ENCODE measurements at places on chromosomes 11 and 22.

GRCh38 chr22:46866591-46866990 is 104.1 kb downstream of the TBC1D22A start:
- no peak for DNase-seq

DNA sequence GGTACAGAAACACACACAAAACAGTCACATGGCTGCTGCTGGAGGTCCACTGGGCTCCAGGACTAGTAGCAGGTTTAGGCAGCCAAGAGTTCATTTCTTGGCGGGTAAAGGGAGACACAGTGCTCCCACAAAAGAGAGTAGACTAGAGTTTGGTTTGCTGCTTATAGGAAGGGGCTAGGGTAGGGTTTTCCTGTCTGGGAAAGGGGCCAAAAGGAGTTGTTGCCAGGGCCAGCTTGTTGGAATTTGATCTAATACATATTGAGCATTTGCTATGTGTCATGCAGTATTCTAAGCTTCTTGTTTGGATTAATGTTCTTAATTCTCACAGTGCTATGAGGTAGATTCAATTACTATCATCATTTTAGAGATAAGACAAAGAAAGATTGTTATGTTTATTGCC is 195.1 kb upstream of the PLET1 start:
- DNase-seq = no peak

DNA sequence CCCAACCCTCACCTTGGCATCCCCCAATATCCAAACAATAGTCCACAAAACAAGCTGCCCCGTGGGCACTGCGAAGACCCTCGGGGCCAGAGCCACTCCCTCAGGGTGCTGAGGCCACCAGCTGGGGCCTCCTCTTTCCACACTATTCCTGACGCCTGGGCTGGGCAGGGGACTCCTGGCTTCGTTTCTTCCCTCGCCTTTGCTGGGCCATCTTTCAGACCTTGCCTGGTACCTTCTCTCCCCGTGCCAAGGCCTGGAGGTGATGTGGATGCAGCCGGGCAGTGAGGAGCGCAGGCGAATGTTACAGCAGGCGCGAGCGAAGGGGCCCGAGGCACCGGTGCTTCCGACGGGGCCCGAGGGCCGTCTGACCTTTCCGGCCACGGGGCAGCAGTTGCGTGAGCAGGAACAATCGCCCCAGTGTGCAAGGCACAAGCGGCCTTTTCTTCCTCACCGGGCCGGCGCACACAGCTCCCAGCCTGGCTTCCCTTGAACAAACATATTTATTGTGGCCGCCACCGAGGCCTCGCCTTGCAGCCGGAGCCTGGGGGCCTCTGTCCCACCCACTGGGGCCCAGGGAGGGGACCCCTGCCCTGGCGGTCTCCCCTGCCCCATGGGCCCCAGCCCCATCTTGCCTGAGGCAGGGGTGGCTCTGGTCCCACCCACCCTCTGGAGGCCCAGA is 32.6 kb upstream of the KCNQ1OT1 start:
- DNase-seq = no peak

DNA sequence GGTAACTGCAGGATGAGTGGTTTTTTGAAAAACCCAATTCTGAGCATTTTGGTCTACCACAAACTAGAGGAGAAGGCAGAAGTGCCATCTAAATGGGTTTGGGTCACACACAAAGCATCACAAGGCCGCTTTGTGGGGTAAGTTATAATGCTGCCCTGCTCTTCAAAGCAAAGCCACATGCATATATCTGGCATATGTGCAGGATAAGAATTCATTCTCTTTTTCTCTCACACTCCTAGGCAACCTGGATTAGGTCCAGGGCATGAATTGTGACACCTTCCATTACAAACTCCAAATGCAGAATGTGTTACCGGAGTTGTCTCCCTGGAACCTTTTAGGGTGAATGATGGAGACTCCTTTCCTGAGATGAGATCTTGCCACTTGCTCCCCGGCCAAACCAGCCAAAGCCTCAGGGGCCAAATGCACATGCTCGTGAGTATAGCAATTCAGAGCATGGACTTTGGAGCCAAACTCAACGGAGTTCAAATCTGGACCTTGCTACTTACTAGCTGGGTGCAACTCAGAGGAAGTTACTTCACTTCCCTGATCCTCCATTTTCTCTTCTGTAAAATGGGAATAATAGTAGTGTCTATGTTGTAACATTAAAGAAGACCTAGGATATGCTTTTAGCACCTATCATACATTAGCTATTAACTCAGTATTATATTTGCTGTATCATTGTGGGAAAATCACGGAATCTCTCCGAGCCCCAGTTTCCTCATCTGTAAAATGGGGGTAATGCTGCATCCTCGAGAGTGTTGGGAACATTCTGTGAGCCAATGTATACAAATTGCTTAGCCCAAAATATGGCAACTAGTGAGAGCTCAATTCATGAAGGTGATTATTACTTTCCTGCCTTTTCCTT is 96.6 kb downstream of the COMMD9 start:
- DNase-seq = no peak

DNA sequence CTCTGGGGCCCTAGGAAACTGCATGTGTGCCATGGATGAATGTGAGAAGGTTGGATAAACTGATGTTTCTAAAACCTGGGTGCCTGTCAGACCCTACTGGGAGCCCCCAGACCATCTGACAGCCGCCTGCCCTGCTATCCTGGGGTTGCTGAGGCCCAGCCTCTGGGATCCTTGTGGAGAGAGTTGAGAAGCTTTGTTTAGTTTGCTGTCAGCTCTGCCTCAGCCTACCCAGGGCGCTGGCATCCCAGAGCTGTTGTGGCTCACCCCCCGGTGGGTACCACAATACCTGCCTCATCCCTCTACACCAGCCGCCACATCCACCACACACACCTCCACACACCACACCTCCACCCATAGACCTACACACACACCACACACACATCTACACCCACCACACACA is 38.5 kb upstream of the HMOX1 start:
- DNase-seq = no peak

DNA sequence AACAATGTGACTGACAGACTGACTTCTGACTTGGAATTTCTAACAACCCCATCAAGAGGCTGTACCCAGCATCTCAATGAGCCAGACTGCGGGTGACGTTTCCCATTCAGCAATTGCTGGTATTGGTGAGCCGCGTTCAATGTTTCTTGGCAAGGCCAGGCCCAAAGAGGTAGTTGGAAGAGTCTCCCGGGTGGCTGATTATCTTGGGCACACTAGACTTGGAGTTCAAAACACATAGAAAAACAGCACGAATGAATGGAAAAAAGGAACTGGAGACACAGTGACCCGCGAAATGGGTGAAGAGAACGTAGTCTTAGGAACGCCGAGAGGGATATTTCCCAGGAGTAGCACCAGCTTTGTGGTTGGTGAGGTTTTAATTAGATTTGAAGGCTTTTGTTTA is 115.7 kb downstream of the RPS6KA4 start:
- no peak for DNase-seq

GRCh38 chr11:38138972-38139371 is 1540.9 kb upstream of the RAG2 start:
- no peak for DNase-seq

DNA sequence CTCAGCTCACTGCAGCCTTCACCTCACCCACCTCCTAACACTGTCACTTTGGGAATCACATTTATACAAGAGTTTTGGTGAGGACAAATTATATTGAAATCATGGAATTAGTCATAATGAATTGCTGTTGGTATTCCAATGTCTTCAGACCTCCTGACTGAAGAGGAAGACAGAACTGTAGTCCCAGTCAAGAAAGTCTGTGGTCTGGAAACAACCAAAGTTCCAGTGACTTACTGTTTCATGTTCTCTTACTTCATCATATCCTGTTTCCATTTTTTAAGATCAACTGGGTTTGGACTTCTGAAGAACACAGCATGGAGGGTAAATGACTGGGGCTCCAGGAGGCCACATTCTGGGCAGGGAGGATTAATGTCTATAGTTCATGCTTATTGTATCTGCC is 43.0 kb upstream of the HIPK3 start:
- DNase-seq = no peak

DNA sequence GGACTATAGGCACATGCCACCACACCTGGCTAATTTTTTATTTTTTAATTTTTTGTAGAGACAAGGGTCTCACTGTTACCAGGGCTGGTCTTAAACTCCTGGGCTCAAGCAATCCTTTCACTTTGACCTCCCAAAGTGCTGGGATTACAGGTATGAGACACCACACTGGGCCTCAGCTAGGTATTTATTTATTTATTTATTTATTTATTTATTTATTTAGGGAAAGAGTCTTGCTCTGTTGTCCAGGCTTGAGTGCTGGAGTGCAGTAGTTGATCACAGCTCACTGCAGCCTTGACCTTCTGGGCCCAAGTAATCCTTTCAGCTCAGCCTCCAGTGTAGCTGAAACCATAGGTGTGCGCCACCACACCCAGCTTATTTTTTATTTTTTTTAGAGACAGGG is 43.2 kb downstream of the HORMAD2 start:
- DNase-seq = no peak

- no peak for DNase-seq
These were observed 135.6 kb upstream of the ZC3H12C start for GRCh38 chr11:109957601-109958000.

GRCh38 chr11:3854660-3854976 is 846 bp upstream of the STIM1 start:
- DNase-seq = no peak

- no peak for DNase-seq
These were observed 8.2 kb downstream of the CREB3L1 start for GRCh38 chr11:46285594-46286033.

DNA sequence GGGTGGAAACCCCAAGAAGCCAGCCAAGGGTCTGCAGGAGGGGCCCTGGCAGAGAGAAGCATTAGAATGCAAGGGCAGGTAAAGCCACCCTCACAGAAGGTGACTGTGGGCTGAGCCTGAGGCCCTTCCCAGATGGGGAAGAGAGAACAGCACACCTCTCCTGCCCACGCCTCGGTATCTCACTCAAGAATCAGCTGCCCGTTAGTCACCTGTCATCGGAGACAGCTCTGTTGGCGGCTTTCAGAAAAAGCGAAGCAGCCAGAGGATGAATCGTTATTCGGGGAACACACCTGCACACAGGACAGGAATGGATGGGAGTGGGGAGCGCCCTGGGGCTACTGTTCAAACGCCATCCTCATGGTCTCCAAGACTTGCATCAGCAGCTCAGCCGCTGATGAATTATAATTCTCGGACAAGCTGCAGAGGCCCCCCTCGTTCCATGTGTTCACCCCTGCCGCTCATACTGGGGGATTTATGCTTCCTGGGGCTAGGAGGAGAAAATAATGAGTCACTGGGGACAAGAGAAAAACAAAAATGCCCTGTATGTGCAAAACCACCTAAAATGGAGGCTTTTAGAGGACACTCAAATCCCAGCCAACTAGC is 21.6 kb upstream of the TMA7B start:
- no peak for DNase-seq

DNA sequence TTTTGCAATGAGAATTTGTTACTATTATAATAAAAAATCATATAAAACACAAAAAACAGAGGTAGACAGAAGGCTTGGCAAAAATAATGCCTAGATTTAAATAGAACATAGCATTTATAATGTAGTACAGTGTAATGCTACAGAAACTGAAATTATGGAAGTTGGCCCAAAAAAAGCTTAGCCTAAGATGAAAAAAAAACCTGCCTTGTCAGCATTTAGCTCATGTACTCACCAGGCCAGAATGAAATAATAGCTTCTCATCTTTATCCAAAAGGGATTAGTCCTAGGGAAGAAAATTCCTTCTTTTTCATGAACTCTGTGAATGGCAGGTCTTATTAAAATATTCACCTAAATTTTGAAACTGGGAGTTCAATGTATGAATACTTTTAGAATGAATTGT is 951.1 kb downstream of the LRRC4C start:
- no peak for DNase-seq

GRCh38 chr11:2310073-2310785 is 8.4 kb downstream of the TSPAN32 start:
- no peak for DNase-seq

DNA sequence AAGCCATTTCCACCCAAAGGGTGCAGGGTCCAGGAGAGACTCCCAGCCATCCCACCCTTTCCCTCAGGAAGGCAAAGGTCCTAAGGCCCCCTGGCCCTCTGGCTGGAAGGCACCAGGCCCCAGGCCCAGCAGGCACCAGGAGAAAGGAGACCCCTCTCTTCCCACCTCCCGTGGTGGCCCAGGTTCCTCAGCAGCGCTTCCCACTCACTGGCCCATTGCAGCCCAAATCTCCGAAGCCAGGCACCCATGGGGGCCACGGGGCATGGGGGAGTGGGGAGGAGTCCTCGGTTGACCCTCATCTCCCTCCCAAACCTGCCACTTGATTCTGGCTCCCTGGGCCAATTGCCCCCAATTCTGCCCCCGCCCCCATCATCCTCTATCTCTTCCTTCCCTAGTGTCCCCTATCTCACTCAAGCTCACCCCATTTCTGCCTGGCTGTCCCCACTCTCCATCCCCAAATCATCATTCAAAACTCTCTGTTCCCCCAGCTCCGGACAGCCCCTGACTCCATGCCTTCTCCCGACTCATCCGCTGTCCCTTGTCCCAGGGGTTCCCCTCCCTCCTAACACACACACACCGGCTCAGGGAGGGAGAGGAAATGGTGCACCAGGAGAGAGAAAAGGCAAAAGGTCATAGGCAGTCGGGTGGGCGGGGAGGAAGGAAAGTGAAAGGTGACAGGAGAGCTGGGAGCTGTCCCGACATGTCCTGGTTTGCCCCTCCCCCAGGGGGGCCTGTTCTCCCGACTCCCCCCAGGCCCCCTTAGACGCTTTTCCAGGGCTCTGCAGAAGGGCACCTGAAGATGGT is 1.2 kb downstream of the LIF start:
- DNase-seq = no peak

DNA sequence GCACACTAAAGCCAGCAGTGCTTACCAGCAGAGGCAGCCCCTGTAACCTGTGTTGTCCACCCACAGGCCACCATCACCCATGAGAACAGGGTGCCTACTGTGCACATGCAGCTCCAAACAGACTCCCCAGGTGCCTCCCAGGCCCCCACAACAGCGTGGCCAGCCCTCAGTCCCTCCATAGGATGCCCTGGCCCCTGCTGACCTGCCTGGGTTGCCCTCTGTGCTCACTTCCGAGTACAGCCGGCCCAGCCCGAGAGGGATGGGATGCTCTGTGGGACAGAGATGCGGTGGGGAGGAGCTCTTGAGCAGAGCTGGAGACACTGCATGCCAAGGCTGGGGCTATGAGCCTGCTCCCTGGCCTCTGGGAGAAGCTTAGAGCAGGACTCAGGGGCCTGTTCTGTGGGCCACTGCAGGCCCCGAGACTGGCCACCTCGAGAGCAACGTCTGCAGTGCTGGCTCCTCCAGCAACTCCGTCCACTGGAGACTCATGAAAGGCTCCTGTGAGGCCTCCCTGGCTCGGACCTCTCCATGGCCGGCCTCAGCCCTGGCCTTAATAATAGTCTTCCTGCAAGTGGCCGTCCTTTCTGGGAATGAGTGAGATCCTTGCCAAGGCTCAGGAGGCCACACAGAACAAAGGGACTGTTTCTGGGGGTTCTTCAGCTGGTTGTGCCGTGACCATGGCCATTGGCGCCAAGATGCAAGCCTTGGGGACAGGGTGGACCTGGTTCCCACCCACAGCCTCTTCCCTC is 27.0 kb downstream of the FADS2 start:
- no peak for DNase-seq

DNA sequence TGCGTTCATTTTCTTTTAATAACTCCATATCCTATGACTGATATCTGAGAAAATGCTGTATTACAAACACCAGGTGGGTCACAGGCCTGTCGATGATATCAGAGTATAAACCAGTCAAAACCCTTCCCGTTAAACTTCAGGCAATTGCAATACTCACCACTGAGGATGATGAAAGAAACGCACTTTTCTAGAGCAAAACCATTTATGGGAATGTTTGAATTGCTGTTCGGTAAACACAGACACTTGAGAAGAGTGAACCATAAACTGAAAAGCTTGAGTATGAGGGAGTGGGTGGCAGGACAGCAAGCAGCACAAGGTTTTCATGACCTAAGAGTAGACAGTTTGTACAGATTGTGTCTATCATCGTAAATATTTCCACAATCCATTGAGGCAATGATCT is 139.8 kb upstream of the CEP126 start:
- DNase-seq = no peak

All from GM12864 (cell line).